Ureter (tissue), 1 donor: ENCODE measurements at places on chromosomes 1 and 21. TPM values are rescaled to one million over a fixed set of nuclear protein-coding genes. Genes with fewer than 3 reads are reported as not detected.

- no peak for DNase-seq
These were observed 27.5 kb upstream of the SLAMF6 start for GRCh38 chr1:160550572-160551034.

- DNase-seq: no peak
These were observed 148.9 kb downstream of the ETS2 start for GRCh38 chr21:38954588-38955004.

GRCh38 chr1:10253149-10253548 is 42.8 kb downstream of the KIF1B start:
- DNase-seq: no peak

DNA sequence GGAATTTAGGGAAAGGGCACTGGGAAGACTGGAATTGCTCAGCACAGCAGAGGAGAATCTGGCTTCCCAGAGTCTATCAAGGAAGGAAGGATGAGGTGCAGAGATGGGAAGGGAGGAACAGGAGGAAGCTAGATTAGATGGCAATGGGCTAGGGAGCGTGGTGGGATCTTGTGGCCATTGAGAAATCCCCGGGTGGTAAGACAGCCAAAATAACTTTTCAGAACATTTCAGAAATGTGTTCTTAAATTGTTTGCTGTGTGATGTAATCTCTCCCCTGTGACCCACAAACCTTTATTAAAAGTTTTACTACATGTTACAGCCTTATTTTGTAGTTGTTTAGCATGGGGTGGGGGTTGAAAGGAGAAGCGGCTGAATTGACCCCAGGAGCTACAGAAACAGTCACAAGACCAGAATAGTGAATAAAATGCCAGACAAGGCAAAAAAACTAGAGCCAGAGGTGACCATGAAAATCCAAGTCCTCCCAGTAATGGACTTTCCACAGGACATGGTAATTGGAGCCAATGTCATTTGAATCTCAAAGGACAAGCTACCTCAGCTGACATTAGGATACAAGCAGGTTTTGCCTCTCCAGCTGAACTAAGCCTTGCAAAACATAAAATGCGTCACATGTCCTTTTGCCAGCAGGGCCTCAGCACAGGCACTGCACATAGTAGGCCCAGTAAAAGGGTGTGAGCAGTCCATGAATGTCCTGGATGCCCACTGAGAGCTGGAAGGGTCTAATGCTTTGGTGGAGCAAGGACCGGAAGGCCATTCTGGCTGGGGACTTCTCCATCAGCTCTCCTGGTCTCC is 980 bp upstream of the AHCYL1 start:
- no peak for DNase-seq

DNA sequence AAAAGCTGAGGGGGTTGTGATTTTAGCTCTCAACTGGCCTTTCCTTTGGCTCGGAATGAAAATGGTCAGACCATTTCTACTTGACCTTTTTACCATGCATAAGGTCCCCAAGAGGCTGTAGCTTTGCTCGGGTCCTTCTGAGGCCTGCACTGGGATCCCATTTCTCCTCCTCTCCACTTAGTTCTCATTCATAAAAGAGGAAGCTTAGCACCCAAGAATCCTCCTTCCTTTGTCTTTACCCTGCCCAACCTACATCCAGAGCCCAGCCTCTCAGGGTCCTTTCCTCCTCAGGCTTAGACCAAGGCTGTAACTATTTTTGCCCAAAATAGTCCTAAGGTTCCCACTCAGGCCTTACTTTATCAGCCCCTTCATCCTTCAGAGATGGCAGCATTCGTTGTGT is 6.0 kb upstream of the SLC27A3 start:
- no peak for DNase-seq

DNA sequence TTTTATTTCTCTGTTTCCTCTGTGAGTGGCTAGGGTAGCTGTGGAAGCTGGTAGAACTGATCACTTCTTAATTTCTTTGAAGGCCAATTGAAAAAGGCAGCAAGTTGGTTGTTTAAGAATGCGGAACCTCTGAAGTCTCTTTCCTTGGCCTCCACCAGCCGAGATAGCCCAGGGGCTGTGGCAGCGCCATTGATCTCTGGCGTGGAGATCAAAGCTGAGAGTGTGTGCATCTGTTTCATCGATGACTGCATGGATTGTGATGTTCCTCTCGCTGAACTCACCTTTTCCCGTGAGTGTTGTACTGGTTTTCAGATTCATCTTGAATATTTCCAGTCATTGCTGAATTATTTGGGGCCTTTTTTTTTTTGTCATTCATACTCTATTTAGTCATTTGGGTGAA is 97.7 kb downstream of the VPS13D start:
- no peak for DNase-seq

DNA sequence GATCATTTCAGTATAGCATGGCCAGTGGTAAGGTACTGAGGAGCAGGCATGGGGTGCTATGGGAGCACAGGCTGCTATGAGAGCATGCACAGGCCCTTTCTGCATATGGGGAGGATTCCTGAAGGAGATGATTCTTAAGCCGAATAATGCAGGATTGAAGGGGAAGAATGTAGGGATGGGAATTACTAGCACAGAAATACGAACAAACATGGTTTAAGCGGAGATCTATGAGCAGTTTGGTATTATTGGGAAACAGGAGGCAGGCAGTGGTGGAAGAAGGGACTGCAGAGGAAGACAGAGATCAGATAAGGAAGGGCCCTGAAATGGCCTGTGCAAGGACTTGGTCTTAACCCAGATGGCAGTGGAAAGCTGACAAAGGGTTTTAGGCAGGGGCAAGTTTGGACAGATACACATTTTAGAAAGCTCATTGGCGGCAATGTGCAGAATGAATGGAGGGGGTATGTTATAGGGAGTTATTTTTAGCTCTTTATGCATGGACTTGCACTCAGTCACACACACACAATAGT is 1.7 kb downstream of the OSCP1 start:
- no peak for DNase-seq

GRCh38 chr1:185207980-185208602 is 51.1 kb downstream of the SWT1 start:
- no peak for DNase-seq

- DNase-seq: no peak
These were observed 23.6 kb downstream of the DIP2A start for GRCh38 chr21:46482225-46482845.

DNA sequence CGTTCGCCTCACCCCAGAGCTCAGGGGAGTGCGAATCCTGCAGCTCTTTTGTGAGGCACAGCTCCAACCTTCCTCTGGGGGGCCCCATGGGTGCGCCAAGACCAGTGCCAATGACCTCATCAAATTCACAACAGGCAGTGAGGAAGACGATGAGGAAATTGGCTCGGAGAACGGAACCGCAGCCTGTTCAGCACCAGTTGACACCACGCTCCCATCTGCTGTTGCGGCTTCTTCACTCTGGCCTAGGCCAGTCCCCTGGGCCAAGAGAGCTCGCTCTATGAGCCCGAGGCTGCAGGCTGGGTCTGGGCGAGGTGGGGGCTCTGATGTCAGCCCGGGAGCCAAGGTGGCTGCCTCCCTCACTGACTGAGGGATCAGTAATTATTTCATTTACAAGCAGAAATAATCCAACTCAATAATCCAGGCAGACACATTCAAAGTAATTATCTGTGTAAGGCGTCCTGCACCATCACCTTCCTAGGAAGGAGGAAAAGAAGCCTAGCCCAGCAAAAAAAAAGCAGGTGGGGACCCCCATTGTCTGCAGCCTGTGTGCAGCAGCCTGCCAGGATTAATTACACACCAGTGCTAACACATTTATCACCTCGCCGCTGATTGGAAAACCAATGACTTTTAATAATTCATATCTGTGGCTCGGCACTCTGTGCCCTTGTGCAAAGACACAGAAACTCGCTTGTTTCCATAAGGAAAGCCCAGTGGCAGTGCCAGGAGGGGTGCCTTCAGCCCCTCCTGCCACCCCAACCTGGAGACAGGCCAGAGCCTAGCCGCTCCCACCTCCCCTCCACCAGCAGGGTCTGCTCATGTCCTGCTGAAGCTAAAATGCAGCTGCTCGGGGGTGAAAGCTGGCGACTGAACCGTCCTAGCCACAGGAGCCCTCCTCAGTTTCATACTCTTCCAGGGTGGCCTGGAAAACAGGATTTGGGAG is 1.9 kb downstream of the PLEKHA6 start:
- no peak for DNase-seq

DNA sequence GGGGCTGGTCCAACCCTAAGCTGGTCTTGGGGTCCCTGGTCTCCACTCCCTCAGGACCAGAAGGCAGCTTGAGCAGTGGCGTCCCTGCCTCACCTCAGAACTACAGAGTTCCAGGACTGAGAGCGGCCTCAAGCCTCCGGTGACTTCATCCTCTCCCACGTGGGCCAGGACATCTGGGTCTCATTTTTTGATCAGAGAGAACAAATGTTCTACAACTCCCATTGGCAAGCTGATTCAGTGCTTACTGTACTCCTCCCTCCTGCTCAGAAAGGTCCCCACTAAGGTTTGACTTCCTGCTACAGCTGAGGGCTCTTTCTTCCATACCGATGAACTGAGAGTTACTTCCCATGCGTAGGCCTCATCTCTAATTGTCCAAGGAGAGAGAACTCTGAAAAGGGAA is 78.5 kb downstream of the PLXNA2 start:
- DNase-seq: no peak

DNA sequence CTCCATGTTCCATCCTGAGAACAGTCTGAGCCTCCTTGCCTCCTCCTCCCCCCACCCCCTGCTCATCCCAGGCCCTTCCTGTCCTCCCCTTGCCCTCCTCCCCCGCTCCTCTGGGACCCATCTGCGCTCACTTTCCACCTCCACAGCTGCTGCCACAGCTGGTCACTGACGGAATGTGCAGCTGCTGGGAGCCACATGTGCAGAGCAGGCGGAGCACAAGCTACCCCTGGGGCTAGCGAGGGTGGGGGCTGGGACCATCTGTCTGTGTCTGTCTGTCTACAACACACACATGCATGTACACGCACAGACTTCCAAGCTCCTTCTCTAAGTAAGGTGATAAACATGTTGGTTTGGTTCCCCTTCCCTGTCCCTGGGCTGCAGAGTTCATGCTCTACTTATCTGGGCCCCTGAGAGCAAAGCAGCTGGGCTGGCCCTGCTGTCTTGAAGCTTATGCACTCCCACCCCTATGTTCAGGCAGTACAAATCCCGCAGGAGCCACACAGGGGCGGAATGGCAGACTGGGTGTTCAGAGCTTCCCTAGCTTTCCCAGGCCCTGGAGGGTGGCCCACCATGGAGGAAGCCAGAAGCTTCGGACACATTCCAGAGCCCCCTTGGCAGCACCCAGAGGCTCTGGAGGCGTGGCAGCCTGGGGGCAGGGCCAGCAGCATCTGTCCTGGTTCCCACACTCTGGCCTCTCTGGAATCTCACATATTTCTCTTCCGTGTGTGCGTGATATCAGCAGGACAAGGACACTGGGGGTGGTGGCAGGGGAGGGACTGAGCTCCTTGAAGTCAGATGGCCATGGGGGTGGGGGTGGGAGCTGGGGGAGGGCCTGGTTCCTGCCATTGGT is 7.0 kb upstream of the HEYL start:
- DNase-seq: peak; percentile 52

DNA sequence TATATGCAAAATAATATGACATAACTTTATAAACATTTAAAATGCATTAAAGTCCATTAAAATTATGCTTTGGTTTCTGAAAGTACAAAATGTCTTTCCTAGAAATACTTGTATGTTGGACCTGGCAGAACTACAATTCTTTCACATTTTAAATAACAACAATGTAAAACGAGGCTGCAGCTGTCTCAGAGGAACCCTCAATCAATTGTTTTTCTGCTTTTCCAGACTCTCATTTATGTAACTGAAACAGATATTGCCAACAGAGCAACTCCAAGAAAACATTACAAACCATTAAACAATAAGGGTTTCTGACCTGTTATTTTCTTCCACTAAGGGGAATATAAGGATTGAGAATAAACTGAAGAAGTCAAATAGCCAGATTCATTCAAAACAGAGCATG is 1193.4 kb downstream of the NCAM2 start:
- no peak for DNase-seq

- DNase-seq: no peak
These were observed 110.4 kb upstream of the C1orf21 start for GRCh38 chr1:184276416-184276815.

DNA sequence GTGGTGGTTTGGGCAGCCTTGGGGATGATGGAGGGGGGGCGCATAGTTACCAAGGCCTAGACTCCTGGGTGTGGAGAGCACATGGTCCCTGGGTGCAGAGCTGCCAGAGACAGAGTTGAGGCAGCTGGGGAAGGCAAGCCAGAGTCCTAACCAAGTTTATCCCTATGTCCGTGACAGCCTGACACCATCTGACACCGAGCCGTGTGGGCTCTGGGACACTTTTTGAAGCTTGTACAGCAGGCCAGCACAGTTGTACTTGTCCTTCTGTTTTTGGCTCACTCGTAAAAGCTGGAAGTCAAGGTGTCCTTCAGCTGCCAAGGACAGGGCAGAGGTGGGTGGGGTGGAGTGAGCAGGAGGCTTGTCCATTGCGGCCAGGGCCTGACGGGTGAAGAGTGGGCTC is 28.5 kb downstream of the SLC26A9 start:
- DNase-seq: no peak

- DNase-seq: no peak
These were observed 132.9 kb downstream of the COQ8A start for GRCh38 chr1:227072991-227073390.

GRCh38 chr1:208045463-208046260 is 134.7 kb upstream of the CD34 start:
- no peak for DNase-seq

GRCh38 chr1:109923946-109924275 is 13.3 kb downstream of the CSF1 start:
- DNase-seq: no peak

- DNase-seq: no peak
These were observed 225.4 kb downstream of the CAMTA1 start for GRCh38 chr1:7010534-7011200.

GRCh38 chr21:24171736-24172135 is 1435.5 kb downstream of the MRPL39 start:
- no peak for DNase-seq

DNA sequence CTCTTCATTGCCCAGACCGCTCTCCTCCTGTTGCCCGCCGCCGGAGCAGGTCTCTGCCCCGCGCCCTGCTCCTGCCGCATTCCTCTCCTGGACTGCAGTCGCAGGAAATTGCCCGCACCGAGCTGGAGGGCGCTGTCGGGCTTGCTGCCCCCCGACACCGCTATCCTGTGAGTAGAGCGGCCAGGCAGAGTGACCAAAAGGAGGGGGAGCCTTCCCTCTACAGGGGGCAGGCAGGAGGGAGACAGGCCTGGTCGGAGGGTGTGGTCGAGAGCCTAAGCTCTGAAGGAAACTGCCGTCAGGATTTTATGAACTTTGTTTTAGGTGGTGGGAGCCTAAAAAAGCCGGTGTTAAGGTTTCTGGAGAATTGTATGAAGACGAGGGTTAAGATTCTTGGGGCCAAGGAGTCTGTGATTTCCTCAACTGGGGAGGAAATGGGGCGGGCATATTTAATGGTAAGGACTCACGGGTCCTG is 517 bp downstream of the LRIG2 start:
- peak; percentile 57 for DNase-seq

TSACC gene
- total RNA-seq: 2.2 TPM

TRIM17 gene
- total RNA-seq: 22.6 TPM

COL16A1 gene
- 110 TPM for total RNA-seq

APCS gene
- total RNA-seq: not detected

LMX1A gene
- not detected for total RNA-seq

DYNLT5 gene
- total RNA-seq: 3.1 TPM

POU3F1 gene
- 2.8 TPM for total RNA-seq

PGLYRP3 gene
- not detected for total RNA-seq

TRNP1 gene
- 46.6 TPM for total RNA-seq

TBX15 gene
- total RNA-seq: not detected

SUSD4 gene
- total RNA-seq: 21.9 TPM

SH2D2A gene
- 6.7 TPM for total RNA-seq
